ENCODE measurements at places on chromosomes 5 and 9. TPM values are rescaled to one million over a fixed set of nuclear protein-coding genes. Genes with fewer than 3 reads are reported as not detected.

The GABRG2 gene
- total RNA-seq, result not detected

The ITK gene
- not detected for total RNA-seq

The PCDHGC3 gene
- 105 TPM for total RNA-seq

GRCh38 chr5:77316871-77317661 lies 106.6 kb downstream of the PDE8B start:
- no peak for DNase-seq

DNA sequence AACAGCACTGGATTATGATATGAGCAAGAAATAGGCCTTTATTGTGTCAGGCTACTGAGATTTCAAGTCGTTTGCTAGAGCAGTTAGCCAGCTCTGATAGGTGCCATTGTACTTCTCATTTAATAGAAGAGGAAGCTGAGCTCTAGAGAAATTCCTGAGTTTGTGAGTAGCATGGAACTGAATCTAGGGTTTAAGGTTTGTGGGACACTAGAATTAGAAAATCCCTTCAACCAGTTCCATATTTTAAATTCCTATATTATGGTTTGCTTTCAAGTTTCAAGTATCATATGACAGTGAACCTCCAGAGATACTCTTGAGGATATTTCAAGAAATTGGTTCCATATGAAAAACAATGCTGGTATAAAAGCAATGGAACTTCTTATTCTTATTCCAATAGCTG lies 87.6 kb downstream of the ANKRD55 start:
- no peak for DNase-seq

- DNase-seq, result peak; percentile 17
Measured at GRCh38 chr9:106799152-106799551, 63.8 kb upstream of the ZNF462 start.

DNA sequence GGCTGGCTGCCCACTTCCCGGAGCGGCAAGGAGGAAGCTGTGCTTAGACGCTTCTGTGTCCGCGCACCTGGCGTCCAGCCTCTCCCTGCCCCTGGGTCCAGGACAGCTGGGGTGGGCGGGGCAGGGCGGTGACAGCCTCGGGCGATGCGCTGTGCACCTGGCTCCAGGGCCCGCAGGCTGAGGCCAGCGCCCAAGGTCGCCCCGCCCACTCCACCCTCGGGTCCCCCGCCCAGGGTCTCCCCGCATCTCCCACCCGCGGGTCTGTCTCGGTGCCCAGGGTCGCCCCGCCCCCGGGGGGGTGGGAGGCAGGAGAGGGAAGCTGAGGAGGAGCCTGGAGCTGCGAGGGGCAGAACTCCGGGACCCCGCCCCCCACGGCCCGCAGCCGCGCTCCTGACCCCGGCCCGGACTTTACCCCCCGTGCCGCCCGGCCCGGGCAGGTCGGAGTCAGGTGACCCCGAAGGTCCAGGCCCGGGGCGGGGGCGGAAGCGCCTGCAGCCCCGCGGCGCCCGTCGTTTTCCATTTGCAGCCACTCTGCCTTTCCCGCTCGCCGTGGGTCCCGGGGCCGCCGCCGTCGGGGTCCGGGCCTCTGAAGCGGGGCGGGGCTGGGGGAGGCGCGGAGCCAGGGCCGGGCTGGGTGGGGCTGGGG lies at the start of gene ENTPD8:
TSS of gene ENTPD8 (minus strand) at position 69 of the 646 bp plus-strand sequence. CDS start 3,072 bp downstream, outside the sequence.
- peak; percentile 84 for DNase-seq

DNA sequence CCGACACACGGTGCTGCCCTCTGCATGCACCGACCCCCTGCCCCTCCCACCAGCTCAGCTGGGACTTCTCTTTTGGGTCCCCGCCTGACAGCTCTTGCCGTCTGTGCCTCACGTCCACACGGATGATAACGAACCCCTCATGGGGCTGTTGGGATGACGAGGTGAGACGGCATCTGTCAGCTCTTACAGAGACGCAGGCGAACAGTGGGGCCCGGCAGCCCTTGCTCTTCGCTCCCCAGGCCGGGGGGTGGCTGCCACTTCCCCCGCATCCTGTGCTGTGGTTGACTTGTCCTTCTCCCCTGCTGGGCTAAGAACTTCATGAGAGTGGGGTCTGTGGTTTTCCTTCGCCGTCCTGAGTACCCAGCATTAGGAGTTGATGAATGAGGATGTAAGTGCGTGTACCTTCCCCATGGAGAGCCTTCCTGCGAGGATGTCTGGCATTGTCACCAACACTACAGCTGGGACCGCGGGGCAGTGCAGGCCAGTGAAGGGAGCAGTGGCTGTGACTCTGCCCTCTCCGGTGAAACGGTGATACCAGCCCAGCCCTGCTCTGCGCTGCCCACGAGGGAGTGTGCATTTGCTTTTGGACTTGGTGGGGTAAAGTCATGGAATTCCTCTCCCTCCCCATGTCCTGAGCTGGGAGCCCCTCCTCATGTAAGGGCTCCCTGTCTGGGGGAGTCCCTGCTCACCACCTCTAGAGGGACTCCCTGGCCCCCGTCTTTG lies 23.2 kb downstream of the HK3 start:
- no peak for DNase-seq

Data from SJCRH30 (cell line).